Chondrocyte (in vitro differentiated cells): ENCODE measurements at places on chromosomes 7 and 10. TPM values are rescaled to one million over a fixed set of nuclear protein-coding genes. Genes with fewer than 3 reads are reported as not detected.

The MAT1A gene
- total RNA-seq = not detected in 3 replicates

DNA sequence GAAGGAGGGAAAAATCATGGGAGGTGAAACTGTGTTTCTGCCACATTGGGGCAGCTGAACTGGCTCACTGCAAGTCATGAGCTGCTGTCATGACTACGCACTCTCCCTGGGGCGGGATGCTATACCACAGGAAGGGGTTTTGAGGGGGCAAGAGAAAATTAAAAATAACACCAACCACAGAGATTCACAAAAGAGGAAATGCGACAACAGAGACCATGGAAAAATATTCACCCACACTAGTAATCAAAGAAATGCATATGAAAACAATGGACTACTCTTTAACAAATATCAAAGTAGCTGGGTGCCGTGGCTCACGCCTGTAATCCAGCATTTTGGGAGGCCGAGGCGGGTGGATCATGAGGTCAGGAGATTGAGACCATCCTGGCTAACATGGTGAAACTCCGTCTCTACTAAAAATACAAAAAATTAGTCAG, 65.2 kb upstream of the TM9SF3 start:
- H3K27ac ChIP-seq = no peak overlapping the region
- no peak for DNase-seq
- no peaks in the 10 kb centered on the region for H3K4me1 ChIP-seq
- H3K27me3 ChIP-seq = no peaks in the 10 kb centered on the region
- no peak overlapping the region for H3K4me3 ChIP-seq

GRCh38 chr7:24328894-24329293, 44.9 kb downstream of the NPY start:
- H3K27ac ChIP-seq = no peak overlapping the region
- no peak overlapping the region for H3K4me3 ChIP-seq
- no peak for DNase-seq
- no peaks in the 10 kb centered on the region for H3K36me3 ChIP-seq
- peaks cover 6% of the 10 kb centered on the region for H3K27me3 ChIP-seq

DNA sequence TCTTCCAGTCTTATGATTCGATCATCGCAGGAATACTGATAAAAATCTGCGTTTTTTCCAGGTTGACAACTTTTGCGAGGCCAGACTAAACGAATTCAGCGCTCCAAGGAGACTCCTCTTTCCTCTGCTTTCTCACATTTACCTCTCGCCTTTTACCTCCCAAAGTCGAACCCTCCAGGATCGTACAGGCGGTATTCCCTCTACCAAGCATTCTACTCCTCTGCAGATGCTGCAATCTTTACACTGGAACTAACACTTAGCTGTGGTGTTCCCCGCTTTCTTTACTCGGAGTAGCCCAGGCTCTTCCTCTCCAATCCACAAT, 449 bp downstream of the NUDT5 start:
- H3K4me1 ChIP-seq = peaks cover 48% of the 10 kb centered on the region
- peaks cover 6% of the 10 kb centered on the region for H3K36me3 ChIP-seq
- H3K27ac ChIP-seq = peak overlapping the region; percentile 99
- H3K27me3 ChIP-seq = no peaks in the 10 kb centered on the region

DNA sequence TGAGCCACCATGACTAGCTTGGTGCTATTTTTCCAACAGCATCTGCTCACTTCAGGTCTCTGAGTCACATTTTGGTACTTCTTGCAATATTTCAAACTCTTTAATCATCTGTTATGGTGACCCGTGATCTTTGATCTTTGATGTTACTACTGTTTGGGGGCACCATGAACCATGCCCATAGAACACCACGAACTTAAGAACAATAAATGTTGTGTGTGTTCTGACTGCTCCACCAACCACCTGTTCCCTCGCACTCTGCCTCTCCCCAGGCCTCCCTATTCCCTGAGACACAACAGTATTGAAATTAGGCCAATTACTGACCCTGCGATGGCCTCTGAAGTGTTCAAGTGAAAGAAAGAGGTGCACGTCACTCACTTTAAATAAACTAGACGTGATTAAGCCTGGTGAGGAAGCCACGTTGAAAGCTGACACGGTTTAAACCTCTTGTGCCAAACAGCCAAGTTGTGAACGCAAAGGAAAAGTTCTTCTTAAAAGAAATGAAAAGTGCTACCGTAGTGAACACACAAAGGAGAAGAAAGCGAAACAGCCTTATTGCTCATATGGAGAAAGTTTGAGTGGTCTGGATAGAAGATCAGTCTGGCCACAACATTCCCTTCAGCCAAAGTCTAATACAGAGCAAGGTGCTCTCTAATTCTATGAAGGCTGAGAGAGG, 27.2 kb upstream of the ATP6V0A4 start:
- peaks cover 2% of the 10 kb centered on the region for H3K36me3 ChIP-seq
- no peaks in the 10 kb centered on the region for H3K27me3 ChIP-seq
- DNase-seq = no peak

The FAM107B gene
- total RNA-seq = 13.8 to 29.6 TPM (median 29.1 TPM) in 3 replicates

- H3K4me3 ChIP-seq = no peak overlapping the region
- peaks cover 2% of the 10 kb centered on the region for H3K36me3 ChIP-seq
- no peak overlapping the region for H3K27ac ChIP-seq
- H3K4me1 ChIP-seq = peaks cover 9% of the 10 kb centered on the region
- peak; percentile 82 for DNase-seq
Observed at GRCh38 chr10:132302421-132303310, 5.1 kb downstream of the STK32C start.
